ENCODE measurements at places on chromosomes 7 and 10.

DNA sequence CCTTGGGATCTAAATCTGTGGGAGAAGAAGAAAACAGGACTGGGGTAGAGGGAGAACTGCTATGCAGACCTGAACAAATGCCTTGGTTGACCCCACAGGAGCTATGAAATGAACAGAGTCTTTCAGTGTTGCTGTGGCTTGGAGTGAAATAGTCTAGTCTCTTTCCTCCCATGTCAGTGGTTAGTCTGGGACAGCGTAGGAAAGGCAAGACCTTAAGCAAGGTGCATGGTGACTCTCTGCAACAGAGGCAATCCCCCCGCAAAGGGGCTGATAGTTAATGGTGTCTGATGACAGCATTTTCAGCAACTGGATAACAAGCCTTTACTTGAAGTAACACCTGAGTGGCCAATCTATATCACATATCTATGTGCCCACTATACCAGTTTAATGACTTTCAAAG is 62.3 kb downstream of the ARL4A start:
- no peak for DNase-seq

DNA sequence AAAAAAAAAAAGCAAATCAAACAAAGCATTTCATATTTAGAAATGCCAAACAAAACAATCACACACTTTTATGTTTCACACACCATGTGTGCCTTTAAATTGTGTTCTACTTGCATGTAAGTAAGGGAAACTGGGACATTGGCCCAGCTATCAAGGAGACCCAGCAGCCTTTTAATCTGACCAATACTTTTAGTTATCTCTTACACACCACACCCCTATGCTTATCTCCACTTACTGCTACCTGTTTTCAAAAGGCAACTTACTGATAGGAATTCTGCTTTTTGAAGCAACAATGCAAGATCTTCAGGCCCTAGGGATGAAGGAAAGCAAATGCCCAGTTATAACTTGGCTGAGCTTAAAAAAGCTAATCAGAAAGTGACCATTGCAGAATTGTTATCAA is 1244.8 kb upstream of the SORCS1 start:
- no peak for DNase-seq

DNA sequence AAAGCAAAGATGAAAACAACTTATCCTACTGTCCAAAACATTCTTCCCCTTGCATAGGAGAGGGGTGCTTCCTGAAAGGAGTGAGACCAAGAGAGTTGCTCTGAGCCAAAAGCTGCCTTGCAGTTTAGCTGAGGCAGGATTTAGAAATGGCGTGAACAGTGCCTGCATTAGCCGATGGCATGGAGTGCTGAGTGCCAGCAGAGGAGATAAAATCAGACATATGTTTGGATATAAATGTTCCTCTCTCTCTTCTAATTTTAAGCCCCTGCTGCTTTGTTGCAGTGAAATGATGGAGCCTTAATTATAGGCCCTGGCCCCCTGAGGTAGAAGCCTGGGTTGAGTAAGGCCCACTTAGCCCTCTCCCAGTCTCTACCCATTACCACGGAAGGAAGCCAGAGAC is 7.1 kb downstream of the LRRC4 start:
- no peak for DNase-seq

- DNase-seq = no peak
Observed at GRCh38 chr10:72096115-72097000, 8.0 kb upstream of the SPOCK2 start.

DNA sequence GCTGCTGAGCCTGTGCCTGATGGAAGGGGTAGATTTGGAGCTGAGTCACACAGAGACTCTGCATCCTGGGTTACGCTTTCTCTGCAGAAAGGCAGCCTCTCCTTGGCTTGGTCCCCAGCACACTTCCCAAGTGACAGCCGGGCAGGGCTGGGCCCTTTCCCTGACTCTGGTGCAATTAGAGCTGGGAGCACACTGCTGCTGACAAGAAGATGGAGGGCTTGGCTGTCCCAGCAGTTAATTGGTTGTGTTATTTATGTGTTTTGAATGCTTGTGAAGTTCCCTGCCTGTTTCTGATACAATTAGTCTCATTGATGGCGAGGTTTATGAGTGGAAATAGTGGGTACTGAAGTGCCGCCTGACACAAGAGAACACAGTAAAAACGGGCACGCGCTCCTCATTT is 123.6 kb downstream of the TCERG1L start:
- no peak for DNase-seq

DNA sequence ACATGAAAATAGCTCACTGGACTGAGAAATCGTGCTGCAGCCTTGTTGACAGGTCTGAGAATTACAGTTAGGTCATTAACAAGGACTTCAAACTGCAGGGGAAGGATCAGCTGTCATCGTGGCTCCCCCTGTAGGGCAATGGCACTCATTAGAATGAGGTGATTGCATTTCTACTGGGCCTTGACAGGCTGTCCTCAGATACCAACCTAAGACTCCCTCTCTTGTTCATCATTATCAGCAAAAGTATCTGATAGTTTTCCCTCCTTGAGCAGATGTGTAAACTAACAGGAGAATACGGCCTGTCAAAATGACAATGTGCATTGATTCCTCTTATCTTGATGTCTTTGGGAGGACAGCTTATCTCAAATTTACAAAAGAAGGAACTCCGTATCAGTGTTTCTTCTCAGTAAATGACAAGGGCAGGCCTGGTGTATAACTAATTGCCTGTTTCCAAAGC is 648.5 kb upstream of the LRRN3 start:
- DNase-seq = no peak

DNA sequence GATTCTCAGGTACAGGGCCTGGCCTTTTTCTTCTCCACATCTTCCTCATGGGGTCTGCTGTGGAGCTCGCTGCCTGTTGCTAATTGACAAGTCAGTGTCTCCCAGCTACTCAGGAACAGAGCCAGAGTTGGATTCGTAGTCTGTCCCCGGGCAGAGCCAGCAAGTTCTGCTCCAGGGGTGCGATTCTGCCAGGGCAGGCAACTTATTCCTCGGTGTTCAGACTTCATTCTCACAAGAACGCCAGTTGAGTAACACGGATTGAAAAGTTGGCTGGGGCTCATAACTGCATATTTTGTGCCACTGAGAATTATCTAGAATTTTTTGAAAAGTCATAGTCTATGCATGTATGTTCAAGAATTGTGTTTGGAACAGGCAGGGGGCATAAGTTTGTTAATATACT is 336.7 kb upstream of the NPVF start:
- DNase-seq = no peak

DNA sequence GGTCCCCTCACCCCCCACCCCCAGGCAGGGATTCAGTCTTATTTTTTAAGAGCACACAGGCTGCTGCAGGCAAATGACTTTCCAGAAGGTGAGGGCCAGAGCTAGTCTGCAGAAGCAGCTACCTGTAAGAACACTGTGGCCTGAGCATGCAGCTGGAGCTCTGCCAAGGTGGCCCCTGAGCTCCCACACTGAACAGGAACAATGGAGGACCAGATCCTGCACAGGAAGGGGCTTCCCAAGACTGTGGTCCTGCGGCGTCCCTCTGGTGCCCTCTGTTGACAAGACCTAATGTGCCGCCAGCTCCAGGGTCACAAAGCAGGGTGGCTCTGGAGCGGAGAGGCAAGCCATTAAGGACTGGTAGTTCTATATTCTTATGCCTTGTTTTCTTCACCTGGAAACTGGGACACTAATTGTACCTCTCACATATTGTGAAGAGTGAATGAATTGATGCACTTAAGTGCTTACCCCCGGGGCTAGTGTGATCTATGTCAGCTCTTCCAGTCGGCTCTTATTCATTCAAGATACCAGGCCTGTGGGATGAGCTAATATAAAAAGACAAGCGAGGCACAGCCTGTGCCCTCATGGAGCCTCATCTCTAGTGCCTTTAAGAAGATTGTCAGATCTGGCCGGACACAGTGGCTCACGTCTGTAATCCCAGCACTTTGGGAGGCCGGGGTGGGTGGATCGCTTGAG is 8.0 kb upstream of the BEND7 start:
- no peak for DNase-seq

GRCh38 chr7:9407816-9408215 is 974.4 kb downstream of the NXPH1 start:
- no peak for DNase-seq

DNA sequence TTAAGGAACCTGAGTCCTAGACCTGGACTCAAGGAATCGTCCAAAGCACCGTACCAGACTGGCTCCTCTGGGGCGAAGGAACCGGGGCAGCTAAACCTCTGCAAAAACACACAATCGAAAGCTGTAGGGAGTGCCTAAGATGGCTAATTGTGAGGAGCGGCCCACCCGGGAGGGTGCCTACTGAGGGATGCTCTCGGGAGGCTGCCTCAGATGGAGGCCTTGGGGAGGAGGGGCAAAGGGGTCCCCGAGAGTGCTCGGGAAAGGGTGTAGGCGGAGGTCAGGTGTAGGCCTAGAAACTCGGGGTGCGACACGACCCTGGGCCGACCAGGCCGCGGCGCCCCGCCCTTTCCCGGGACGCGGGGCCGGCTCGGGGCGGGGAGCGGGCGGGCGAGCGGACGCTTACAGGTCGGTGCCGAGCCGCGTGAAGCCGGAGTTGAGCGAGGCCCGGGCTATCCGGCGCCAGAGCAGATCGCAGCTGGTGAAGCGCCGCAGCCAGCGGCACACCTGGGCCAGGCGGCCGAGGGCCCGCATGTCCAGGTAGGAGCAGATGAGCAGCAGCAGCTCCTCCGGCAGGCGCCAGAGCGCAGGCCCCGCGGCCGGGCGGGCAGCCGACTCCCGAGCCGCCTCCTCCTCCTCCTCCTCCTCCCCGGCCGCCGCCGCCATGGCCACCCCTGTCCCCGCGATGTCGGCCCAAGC is 844 bp downstream of the FBXW4 start:
- peak; percentile 67 for DNase-seq

- peak; percentile 40 for DNase-seq
Observed at GRCh38 chr10:98170249-98171117, 36.0 kb downstream of the R3HCC1L start.

- no peak for DNase-seq
Observed at GRCh38 chr7:155289949-155290501, 7.7 kb upstream of the INSIG1 start.

- no peak for DNase-seq
Observed at GRCh38 chr7:20193242-20193777, 23.9 kb downstream of the MACC1 start.

DNA sequence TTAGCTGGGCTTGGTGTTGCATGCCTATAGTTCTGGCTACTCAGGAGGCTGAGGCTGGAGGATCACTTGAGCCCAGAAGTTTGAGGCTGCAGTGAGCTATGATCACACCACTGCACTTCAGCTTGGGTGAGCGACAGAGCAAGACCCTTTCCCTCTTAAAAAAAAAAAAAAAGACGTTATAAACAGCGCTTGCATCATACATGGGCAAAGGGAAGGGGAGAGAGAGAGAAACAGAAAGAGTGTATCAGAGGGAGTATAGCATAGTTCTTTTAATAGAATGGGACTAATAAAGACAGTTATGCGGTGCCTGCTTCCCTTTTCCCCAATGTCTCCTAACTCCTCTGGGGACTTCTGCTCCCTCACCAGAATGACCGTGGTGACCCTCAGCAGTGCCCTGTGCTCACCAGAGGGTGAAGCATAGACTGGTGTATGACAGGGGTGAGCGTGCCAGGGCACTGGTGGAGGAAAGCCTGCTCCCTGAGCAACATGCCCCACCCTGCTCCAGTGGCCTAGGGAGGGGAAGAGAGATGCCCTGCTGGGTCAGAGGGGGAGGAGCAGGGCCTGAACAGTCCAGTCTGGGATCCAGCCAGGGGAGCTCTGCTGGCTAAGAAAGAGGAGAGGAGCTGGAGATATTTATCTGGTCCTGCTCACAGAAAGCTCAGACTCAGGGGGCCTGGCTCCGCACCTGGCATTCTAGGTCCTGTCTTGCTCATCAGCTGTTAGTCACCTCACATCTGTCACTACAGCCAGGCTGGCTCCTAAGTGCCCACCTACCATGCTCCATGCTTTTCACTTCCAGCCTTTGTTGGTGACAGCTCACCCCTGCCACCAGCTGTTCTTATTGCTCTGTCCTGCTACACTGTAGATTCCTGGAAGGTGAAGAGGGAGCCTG is 2.2 kb downstream of the PDZD7 start:
- DNase-seq = no peak

DNA sequence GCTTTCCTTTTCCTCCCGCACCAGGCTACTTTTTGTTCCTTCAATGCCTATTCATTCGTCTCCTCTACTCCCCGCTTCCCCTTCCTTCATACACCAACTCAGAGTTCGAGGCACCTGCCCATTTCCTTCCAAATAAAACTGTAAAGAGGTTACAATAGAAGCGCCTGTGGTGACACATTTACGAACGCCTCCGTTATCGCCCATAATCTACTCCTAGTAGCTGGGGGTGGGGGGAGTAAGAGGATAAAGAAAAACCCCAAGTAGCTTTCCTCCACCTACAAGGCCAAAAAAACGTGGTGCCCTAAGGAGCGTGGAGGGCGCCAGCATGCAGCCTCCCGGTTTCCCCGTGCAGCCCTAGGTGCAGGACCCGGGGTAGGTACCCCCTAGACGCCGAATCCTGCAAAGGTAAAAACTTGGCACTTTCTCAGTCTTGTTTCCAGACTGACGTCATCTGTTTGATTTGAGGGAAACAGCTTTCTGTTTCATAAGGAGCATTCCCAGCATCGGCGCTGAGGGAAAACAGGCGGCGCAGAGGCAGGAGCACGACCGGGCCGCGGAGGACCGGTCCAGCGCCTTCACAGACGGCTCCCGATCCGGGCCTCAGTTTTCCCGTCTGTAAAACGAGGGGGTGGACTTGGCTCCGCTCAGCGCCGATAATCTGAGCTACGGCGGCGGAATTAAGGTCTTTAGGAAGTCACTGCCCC is 922 bp downstream of the PPA1 start:
- peak; percentile 42 for DNase-seq

DNA sequence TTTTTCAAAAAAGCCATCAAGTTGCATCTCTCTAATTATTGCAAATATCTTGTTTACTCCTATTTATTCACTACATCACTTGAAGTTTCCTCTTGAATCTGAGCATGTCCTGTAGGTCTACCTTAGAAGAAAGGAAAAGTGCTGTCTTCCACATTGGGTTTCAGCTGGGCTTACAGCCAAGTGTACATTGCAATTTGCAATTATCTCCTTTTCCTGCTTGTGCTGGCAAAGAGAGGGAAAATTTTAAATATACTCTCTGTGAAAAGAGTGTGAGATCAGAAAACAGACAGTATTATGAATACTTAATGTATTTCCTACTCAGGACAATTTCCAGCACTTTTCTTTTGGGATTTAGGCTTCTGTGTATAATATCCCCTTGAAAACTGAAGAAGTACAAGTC is 839.7 kb downstream of the CNTNAP2 start:
- DNase-seq = no peak

- no peak for DNase-seq
Observed at GRCh38 chr10:34200355-34200901, 614.7 kb downstream of the PARD3 start.

GRCh38 chr7:81457852-81458522 is 311.9 kb downstream of the HGF start:
- DNase-seq = no peak

DNA sequence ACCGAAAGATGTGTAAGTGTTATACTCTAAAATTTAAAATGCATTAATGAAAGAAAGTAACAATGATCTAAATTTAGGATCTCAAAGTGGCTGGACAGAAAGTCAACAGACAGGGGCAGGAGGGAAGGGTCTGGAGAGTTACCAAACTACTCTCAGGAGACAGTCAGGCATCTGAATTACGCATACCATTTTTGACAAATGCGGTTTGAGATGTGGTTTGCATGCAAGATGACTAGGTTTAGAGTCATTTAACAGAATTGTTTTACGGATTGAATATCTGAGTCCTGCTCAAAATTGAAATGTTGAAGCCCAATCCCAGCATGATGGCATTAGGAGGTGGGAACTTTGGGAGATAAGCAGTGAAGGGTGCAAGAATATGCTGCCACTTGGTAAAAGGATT is 314.1 kb downstream of the WDR11 start:
- DNase-seq = no peak

- DNase-seq = peak; percentile 30
Observed at GRCh38 chr10:99560277-99561126, 27.8 kb downstream of the NKX2-3 start.

Data from CD4-positive, alpha-beta T cell treated with Interleukin-15 for 4 hours (primary cell).